Frontal cortex (tissue), 4 donors: ENCODE measurements at places on chromosomes 3 and 15.

DNA sequence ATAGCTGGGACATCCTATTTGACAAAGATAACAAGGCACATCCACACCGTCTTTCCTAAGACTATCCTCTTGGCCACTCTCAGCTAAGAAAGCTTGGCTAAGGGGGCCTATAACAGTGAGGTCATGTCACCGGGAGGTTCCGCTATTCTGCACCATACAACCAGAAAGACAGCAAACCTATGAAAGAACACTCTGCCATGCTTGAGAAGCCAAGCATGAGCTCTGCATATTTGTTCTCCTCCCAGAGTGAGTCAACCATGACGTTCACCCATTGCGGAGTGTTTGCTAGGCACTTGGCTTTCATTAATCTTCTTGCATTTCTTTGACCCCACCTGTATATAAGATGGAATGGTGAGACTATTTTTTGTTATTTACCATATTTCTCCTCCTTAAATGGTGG lies 141.2 kb downstream of the GMNC start:
- DNase-seq = no peak

- DNase-seq = no peak
Measured at GRCh38 chr3:196050597-196050996, 31.3 kb downstream of the TFRC start.

DNA sequence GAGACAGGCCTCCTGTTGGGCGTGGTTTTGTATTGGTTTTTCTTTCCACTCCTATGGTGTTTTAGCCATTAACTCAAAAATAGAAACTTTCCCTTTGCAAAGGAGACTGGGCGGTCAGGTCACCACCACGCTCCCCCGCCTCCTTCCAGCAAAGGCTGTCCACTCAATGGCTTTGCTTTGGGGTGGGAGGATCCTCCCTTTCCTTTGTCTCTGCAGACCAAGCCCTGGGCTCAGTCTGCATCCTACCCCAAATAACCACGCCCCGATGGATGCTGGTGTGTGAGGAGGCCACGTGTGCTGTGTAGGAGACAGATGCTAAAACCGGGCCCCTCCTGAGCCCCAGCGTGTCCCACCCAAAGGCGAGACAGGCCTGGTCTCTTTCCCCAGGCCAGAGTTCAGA lies 68.5 kb downstream of the GRIP2 start:
- no peak for DNase-seq

DNA sequence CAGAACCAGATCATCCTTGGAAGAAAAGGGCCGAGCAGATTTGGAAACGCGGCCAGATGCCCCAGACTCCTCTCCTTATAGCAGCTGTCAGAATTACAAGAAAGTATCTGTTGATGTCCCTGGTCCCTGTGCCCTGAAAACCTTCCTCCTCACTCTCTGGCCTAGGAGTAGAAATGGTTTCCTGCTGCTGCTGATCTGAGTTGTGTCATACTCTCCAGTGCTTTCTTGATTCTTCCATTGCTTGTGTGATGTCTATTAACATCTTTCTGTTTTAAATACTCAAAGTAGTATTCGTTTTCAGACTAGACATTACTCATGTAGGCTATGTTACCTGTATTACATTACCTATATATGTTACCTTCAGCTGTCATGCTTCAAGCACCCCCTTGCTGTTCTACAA lies 26.8 kb upstream of the HERC1 start:
- DNase-seq = no peak

DNA sequence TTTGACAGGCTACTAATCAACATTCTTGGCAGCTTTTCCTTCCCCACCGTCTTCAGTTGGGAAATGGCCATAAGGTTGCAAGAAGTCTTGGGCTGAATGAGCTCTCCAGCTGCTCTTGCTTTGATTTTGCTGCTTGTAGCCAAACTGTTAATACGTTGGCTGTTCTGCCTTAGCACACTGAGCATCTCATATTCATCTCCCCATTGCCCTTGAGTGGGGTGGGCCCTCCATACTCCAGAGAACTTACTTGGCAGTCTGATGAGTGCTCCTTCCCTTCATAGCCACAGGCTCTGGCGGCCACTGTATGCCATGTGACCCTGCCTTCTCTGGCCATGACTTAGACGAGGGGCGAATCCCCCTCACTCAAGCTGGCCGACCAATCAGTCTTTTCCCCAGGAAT lies 25.8 kb upstream of the PAQR5 start:
- no peak for DNase-seq
